ENCODE measurements at places on chromosomes 1 and 21.
A peak's percentile ranks its signal among the peaks of the same experiment; 100 is the strongest.

DNA sequence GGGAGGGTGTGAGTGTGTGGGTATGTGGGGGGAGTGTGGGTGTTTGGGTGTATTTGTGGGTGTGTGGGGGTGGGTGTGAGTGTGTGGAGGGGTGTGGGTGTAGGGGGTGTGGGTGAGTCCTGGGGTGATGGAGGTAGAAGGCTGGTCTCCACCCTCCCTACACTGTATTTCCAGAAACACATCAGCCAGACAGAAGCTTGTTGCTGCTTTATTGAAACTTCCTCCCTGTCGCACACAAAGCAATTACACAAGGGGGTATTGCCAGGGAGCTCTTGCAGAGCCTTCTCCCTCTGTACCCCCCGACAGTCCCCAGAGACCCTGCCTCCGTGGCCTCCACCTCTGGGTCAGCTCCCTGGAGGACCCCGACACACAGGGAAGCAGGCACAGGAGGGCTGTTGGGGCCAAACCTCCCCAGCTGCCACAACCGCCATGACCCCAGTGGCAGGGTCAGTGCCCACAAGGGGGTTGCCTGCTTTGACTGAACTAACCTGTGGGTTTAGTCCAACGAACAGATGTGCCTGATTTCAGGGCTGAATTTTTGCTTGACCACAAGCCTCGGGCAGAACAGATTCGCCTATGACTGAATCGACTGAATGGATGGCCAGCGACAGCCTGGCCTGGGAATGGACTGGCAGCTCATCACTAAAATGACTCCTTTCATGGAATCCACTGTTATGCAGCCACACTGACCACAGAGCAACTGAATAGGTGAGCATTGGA, 9.1 kb upstream of the MATN1 start:
- no peak for DNase-seq

GRCh38 chr1:223504741-223505140, 111.5 kb downstream of the CCDC185 start:
- peak; percentile 13 for DNase-seq

DNA sequence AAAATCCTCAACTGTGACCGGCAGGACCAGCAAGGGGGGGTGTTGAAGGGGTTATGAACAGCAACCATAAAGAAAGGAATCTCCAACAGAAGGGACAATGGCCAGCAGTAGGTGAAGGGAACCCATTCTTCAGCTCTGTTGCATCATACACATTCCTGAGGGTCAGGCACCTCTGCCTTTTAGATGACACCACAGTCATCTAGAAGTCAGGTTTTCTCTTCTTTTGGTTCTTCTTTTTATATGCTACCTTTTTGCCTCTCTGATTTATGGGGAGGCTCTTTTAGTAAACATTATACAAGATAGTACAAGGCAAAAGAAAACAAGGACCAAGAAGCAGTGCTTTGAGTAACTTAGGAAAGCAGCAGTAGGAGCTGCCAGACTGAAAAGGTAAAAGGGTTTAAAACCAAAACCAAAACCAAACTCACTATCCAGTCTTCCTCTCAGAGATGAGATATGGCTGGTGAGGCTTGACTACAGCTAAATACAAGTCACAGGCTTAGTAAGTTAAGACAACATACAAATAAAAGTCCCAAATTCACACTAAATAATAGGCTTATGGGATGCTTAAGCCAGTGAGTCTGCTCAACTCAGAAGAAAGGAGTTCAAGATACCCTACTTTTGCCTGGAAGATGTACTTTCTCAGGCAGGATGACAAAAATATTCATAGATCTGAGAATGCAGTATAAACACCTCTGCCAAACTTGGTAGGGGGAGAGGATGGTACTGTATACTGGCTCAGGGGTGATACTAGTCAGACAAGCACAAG, 4.1 kb downstream of the TEX38 start:
- no peak for DNase-seq

- no peak for DNase-seq
Observed at GRCh38 chr1:34684266-34684665, 70.6 kb upstream of the GJB5 start.

DNA sequence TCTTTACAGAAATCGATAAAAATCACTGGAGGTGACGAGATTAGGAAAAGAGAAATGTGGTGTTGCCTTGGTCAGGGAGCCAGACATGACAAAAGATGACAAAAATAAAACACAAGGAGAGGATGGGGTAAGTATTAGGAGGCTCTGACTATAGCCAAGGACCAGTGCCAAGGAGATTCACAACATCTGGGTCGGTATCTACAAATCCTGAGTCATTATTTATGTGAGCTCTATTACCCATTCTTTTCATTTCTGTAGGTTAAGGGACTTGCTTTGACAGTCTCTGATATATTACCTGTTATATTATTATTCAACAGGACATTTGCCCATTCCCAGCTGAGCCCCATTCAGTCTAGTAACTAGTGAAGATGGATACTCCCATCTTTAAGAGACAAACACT, 120.8 kb downstream of the TYW3 start:
- DNase-seq: no peak

GRCh38 chr1:3283849-3284248, 170.6 kb upstream of the ARHGEF16 start:
- DNase-seq: no peak

DNA sequence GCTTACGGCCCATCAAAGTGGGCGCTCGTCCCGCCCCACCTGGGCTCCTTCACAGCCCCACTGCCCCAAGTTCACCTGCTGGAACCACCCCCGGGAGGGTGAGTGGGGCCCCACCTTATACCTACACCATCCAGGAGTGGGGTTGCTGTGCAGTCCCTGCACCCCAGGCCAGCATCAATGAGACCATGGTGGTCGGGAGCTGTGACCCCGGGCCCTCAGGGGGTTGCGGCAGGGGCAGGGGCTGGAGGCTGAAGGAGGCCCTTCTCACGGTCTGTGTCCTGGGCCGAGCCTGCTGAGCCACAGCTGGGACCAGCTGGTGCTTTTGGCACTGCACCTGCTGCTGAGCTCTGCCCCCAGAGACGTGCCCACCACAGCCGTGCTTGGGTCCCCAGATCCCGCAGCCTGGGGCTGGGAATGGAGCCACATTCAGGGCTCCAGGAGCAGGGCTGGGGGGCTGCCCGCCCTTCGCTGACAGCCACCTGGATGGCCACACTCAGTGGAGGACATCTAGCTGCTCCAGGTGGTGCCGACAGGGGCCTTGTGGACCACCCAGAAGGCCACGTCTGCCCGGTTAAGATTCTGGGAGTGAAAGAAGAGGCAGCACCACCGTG, 17.4 kb downstream of the ACTRT2 start:
- DNase-seq: no peak

GRCh38 chr21:39184050-39184980, 1.1 kb upstream of the PSMG1 start:
- peak; percentile 3 for DNase-seq

DNA sequence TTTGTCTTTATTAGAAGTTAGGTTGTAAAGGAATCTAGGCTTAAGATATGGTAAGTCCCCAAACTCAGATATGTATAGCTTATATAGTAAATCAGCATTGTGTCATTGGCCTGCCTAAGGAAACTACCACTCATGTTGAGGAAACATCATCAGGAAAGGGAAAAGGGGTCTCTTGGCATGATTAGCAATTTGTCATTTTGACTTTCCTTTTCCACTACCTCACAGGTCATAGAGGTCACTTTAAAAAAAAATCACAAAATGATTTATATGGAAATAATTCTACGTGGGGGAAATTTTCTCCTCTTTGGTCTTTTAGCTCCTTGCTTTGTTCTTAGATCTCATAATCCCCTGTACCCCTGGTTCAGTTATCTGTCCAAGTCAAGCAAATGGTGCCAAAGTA, 213.5 kb downstream of the RPS6KC1 start:
- no peak for DNase-seq

- DNase-seq: no peak
Observed at GRCh38 chr1:203692565-203693470, 66.2 kb downstream of the ATP2B4 start.

GRCh38 chr1:197715806-197716205, 59.5 kb downstream of the DENND1B start:
- no peak for DNase-seq

GRCh38 chr1:234114648-234115307, 210.3 kb downstream of the SLC35F3 start:
- DNase-seq: peak; percentile 33

- no peak for DNase-seq
Observed at GRCh38 chr1:45787905-45788304, 15.5 kb upstream of the MAST2 start.

- DNase-seq: no peak
Observed at GRCh38 chr1:169305948-169306347, 61.6 kb downstream of the NME7 start.
